ENCODE measurements at places on chromosomes 12 and 14.

DNA sequence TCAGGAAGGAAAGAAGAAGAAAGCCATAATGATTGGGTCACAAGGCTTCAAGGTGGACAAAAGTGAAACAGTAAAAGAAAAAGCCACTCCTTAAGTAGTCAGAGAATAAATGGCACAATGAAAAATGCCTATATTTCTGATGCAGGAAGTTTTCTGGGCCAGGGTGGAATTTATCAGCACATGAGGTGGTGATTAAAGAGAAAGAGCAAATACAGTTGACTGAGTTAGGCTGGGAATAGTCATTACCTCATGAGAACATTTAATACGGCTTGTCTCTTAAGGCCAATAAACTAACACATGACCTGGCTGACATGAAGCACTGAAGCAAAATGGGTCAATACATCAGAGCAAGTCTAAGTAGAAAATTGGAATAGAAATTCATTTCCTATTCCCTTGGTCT lies 499.7 kb downstream of the TMTC2 start:
- no peak for DNase-seq

DNA sequence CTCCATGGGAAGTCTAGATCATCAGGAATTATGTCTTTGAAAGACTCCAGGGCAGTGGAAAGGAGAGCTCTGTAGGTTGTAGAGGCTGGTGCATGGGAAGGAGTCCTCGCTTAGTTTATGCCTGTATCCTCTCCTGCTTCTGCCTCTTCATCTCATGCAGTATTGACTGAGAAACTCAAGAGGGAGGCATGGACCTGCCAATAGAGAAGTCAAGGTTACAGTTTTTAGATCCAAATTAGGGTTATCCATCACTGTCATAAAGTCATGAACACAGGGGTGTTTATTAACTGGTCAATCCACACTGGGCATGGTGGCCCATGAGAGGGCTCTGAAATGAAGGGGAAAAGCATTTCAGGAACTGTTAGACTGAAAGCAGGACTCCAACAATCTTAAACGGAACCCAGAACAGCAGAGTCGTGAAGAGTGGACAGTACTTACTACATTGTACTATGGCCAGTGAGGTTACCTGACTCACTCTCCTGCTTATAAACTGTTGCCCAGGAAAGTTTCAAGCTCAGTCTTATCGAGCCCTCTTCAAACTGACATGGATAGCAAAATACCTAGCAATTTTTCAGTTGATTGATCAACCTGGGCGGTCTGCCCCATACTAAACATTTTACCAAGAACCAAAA lies 30.1 kb upstream of the DHRS7 start:
- DNase-seq, result no peak

DNA sequence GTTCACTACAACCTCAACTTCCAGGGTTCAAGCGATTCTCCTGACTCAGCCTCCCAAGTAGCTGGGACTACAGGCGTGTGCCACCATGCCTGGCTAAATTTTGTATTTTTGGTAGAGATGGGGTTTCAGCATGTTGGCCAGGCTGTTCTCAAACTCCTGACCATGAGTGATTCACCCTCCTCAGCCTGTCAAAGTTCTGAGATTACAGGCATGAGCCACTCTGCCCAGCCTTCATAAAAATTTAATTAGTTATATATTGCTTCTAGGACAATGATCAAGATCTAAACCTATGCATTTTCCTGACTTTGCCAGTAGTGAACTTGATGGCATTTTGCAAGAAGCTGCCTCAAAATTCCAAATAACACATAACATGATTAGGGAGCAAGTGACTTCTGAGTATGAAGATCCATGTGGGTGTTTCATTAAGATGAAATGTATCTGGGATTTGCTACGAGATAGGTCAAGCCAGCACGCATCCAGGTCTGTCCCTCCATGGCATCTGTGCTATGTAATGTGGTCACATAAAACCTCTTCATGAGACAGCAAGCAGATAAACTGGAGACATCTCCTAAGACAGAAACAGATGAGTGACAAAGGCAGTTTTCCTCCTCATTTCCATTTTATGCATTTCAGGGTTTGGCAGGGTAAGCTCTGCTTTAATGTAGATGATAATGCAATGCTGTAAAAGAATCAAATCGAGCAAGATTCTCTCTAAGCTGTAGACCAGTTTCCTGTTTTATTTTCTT lies 319.4 kb upstream of the ATP2B1 start:
- DNase-seq, result no peak

DNA sequence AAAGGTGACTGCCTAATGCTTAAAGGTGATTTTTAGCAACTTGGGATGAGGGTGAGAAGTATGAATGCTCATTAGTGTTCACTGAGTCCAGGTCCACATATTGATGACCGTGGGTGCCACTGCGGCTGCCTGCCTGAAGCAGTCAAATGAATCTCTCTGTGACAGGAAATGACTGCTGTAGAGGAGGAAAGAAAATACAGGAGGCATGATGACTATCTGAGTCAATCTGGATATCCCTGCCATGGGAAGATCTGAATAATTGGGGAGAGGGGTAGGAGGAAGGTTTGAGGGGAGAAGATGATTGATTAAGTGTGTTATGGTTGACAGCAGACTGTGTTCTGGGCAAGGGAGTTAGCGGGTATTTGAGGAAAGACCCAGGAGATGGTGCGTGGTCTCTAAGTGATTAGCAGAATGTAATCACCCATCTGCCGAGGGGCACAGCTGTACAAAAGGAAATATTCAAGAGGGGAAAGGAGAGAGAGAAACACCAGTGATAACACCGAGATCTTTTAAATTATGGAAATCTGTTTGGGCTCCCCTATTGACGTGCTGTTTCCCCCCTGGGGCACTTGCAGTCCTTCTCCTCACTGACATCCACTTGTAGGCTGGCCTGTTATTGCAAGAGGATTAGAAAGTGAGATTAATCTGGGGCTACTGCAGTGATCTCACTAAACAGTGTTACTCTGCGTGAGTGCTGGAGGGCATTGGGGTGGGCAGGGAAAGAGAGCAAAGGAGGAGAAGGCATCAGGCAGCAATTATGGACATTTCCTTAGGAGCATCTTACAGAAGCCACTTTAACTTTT lies 97.7 kb downstream of the AKAP6 start:
- no peak for DNase-seq

DNA sequence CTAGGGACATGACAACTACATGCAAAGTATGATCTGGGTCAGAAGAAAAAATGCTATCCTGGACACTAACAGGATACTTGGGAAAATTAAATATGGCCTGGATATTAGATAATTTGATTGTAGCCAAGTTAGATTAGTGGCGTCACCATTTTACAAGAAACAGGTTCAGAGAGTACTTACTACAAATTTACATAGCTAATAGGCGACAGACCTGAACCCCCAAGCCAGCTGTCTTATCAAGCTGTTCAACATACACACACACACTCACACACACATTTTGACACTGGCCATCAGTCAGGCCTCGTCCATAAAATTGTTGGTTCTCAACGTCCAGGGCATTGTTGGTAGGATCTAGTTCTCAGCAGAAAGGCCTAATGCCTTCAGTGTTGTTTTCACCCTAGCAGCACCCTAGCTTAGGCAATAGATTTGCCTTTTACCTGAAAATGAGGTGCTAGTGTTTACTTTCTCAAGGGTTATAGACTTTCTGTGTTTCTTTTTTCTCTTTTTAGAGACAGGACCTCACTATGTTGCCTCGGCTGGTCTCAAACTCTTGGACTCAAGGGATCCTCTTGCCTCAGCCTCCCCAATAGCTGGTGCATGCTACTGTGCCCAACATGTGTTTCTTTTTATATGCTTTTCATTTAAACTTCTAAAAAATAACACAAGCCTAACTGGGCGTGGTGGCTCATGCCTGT lies 3.3 kb upstream of the C14orf93 start:
- no peak for DNase-seq

DNA sequence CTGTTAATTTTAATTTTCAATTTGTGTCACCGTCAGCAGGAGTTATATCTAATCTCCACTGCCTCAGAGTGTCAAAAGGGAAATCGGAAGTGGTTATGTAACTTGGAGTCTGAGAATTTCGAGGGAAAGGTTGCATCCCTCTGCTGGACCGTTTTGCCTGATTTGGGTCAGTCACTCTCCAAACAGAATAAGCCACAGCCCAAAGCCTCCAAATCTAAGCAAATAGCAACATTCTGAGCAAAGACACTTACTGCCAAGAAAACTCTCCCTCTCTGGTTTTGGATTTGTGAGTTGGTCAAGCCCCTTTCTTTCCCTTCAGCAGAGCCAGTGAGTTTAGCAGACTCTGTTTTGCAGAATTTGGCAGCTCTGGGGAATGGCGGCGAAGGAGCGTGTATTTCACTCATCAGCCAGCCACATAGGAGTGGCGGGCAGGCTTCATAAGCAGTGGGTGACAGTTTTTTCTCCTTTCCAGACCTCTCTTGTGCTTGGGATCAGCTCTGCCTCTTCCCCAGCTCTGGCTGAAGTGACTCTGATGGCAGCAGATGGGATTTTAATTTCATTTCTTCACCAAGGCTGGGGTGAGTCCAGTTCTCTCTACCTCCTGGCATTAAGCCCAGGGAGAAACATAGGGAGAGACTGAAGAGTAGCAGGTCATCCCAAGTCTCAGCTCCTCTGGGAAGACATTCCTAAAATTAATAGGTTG lies 218.7 kb upstream of the NOS1 start:
- no peak for DNase-seq

- no peak for DNase-seq
Observed at GRCh38 chr12:128970941-128971340, 117.7 kb downstream of the GLT1D1 start.

DNA sequence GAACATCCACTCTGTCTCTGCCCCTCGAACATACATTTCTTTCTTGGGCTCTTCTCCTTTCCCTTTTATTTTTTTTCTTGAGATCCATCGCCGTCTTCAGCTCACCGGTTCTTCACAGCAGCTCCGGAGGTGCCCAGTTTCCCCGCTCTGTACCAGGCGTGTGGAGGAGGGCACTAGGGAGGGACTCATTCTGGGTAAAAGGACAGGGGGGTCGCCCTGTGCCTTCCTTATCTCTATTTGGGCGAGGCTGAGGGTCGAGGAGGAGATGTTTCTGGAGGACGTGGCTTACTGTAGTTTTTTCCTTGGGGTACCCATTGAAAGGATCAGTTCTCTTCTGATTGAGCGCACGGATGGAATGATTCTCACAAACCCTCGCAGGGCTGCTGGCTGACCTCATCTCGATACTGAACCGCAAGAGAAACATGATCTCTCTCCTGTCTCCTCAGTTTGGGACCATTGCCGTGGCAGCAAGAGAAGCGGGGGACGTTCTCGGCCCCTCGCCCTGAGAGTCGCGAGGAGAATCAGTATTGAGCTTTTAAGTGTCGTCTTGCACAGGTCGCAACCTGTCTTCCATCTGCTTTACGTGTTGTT lies 386 bp downstream of the LIN52 start:
- DNase-seq, result no peak

DNA sequence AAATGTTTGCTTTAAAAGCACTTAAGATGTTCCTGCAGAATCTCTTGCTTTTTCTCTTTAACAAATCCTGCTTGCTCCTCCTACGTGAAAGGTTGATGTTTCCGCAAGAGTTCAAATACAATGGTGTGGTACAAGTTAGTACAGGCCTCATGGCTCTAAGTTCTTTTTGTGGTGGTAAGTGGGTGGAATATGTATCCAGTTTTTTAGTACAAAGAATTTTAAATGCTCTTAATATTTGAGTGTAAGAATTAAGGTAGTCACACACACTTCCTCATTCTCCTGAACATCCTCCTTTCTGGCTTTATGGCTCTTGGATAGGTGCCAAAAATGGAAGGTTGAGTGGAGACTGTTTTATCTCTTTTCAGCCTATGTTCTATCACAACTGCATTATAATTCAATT lies 1.8 kb downstream of the OTOGL start:
- no peak for DNase-seq

DNA sequence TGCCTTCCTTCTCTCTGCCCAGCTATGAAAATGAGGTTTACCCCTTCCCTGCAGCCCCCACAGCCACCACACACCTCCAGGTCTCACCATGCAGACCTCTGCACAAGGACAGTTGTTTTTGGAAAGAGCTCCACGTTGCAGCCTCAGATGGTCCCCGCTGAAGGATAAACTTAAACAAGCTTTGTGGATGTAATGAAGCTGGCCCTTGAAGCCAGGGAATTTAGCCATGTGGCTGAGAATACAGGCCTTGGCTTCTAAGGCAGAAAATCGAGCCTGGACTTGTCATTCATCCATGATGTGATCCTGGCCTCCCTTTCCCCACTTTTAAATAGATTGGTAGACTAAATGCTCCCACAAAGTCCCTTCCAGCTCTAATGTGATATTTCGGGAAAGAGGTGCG lies 79.4 kb downstream of the TBX3 start:
- no peak for DNase-seq

GRCh38 chr14:80705241-80705980 lies 236.1 kb downstream of the CEP128 start:
- DNase-seq, result no peak

- no peak for DNase-seq
Observed at GRCh38 chr14:99718031-99718810, 34.1 kb downstream of the CYP46A1 start.

DNA sequence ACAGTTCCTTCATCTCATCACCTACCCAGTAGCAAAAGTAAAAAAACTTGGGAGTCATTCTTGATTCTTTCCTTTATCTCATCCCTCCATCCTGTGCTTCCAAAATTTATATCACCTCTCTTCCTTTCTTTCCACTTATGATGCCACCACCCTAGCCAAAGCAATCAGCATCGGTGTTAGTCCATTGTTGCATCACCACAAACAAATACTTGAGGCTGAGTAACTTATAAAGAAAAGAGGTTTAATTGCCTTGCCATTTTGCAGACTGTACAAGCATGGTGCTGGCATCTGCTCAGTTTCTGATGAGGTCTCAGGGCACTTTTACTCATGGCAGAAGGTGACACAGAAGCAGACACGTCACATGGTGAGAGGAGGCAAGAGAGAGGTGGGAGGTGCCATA lies 19.8 kb upstream of the CATSPERB start:
- DNase-seq, result no peak

- DNase-seq, result no peak
Observed at GRCh38 chr12:90024262-90024661, 315.6 kb upstream of the ATP2B1 start.

DNA sequence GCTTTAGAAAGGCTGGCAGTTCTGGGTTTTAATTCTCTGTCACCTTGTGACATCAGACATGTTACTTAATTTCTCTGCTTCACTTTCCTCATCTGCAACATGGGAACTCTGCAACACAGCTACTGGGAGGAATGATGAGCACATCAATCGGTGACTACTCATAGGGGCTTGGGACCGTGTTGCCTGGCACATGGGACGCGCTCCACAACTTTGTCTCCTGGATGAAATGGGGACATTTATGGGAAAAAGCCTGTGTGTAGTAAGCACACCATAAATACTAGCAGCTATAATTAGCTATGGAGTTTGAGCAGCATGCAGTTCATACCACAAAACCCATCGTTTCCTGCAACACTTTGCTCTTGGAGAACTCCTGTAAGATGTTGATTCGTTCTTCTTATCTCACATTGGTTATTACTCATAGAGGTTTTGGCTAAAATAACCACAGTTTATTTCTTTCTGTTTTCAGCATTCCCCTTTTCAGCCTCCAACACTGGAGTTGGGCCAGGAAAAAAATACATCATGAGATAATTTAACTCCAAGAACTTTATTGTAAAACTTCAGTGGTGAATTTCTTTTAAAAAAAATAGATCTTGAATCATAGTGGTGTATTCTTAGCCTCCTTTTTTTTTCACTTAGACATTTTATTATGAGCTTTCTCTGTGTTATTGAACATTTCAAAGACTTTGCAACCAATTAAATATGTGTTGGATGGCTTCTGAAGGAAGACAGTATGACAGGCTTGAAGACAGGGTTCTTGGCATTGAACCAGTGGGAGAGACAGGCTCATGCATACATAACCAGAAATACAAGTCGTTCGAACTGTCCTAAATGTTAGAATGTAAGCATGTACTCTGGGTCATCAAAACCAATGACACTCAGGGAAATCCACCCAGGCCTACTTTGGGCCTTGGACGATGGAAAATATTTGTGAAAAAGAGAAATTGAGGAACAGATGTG lies 72.7 kb downstream of the RIN3 start:
- no peak for DNase-seq
